ENCODE measurements at places on chromosomes 1 and 21. TPM values are rescaled to one million over a fixed set of nuclear protein-coding genes. Genes with fewer than 3 reads are reported as not detected.

- no peaks in the 10 kb centered on the region for H3K27me3 ChIP-seq
- H3K4me3 ChIP-seq, result peak overlapping the region; percentile 89
- peak overlapping the region; percentile 99 for H3K27ac ChIP-seq
- H3K4me1 ChIP-seq, result peaks cover 13% of the 10 kb centered on the region
- peaks cover 24% of the 10 kb centered on the region for H3K36me3 ChIP-seq
- peak; percentile 87 for DNase-seq
These were observed 1.0 kb downstream of the PRDX6 start for GRCh38 chr1:173478094-173478674.

- H3K27me3 ChIP-seq, result no peaks in the 10 kb centered on the region
- no peak for DNase-seq
- peaks cover 17% of the 10 kb centered on the region for H3K36me3 ChIP-seq
- H3K4me3 ChIP-seq, result no peak overlapping the region
- H3K27ac ChIP-seq, result no peak overlapping the region
These were observed 103.3 kb downstream of the NRIP1 start for GRCh38 chr21:14961502-14961901.

DNA sequence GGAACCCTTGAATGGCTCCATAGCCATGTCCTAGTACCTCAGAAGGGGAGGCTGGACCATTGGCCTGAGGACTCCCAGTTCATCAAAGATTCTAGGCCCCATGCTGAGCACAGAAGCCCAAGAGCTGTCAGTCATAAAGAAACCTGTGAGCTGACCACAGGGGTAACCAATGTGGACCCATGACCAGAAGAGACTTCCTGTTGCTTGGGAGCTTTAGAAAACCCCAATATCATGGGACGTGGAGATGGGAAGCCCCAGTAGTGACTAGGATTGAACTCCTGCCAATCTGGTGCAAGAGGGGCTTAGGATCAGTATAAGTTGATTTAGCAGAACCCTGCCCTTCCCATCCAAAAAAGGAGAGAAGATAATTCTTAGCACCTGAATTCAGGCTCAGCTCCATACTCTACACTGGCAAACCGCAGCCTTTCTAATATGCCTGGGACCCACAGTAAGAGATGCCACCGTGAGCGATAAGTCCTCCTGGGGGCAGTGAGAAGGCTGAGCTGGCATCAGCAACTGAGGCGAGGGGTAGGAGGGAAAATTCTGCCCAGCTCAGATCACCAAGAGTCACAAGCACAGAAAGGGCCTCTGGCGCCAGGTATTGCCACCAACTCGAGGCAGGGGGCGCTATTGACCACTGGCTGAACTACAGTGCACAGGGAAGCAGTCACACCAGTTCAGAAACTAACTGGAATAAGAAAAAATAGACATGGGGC, 108.9 kb downstream of the CAPN8 start:
- H3K4me1 ChIP-seq, result no peaks in the 10 kb centered on the region
- H3K4me3 ChIP-seq, result no peak overlapping the region
- no peak for DNase-seq
- no peaks in the 10 kb centered on the region for H3K36me3 ChIP-seq
- no peaks in the 10 kb centered on the region for H3K27me3 ChIP-seq

CFHR2 gene
- polyA plus RNA-seq, result not detected

MAP1LC3C gene
- 14.4 TPM for polyA plus RNA-seq
